ENCODE measurements at places on chromosomes 7 and 10. TPM values are rescaled to one million over a fixed set of nuclear protein-coding genes. Genes with fewer than 3 reads are reported as not detected.

TET1 gene
- total RNA-seq, result 20.4 TPM

PLXDC2 gene
- total RNA-seq, result 33.2 TPM

CLCN1 gene
- total RNA-seq, result not detected

DNA sequence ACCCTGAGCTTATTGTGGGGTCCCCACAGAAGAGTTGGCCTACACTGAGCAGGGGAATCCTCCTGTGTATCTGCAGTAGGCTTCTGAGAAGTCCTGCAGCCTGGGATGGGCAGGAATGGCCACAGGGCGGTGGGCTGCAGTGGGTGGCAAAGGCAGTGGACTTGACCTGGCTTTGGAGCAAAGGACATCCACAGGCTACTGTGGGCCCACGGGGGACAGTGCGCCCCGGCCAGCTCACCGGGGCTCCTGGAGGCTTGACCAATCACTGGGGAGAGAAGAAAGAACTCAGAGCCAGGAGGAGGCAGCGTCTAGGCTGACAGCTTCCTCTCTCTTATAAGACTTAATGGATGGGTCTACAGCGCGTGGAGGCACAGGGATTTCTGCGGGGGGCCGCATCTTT lies 488.8 kb upstream of the MGMT start:
- no peaks in the 10 kb centered on the region for H3K36me3 ChIP-seq
- H3K4me3 ChIP-seq, result no peak overlapping the region
- no peaks in the 10 kb centered on the region for H3K4me1 ChIP-seq
- H3K27me3 ChIP-seq, result no peaks in the 10 kb centered on the region
- no peak for DNase-seq

GRCh38 chr10:94098896-94099295 lies 105.2 kb downstream of the PLCE1 start:
- no peak overlapping the region for H3K27ac ChIP-seq
- H3K36me3 ChIP-seq, result no peaks in the 10 kb centered on the region
- no peak for DNase-seq
- no peak overlapping the region for H3K4me3 ChIP-seq

BMPER gene
- total RNA-seq, result 0.50 TPM

DNA sequence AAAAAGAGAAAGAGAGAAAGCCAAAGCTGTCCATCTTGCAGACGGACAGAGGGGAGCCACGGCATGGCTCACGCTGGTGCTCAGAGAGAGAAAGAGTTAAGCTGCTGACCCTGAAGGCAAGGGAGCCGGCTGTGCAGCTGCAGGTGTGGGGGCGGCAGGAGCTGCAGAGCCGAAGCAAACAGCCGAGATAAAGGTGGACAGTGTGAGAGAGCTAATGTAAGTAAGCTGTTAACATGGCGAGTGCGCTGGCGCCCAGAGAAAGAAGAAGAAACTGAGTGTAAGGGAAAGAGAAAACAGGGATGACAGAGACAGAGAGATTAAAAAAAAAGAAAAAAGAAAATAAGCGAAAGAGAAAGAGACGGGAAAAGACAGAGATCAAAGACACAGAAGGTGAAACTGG lies 18.2 kb downstream of the COL17A1 start:
- H3K36me3 ChIP-seq, result no peaks in the 10 kb centered on the region
- H3K4me1 ChIP-seq, result no peaks in the 10 kb centered on the region
- H3K27me3 ChIP-seq, result peaks cover 61% of the 10 kb centered on the region
- H3K4me3 ChIP-seq, result no peak overlapping the region
- no peak overlapping the region for H3K27ac ChIP-seq
- no peak for DNase-seq

TMEM120A gene
- total RNA-seq, result 36.3 TPM

GRCh38 chr10:87000491-87000890 lies 19.6 kb upstream of the FAM25A start:
- no peaks in the 10 kb centered on the region for H3K27me3 ChIP-seq
- H3K36me3 ChIP-seq, result no peaks in the 10 kb centered on the region
- H3K27ac ChIP-seq, result no peak overlapping the region
- peaks cover 8% of the 10 kb centered on the region for H3K4me1 ChIP-seq

DNA sequence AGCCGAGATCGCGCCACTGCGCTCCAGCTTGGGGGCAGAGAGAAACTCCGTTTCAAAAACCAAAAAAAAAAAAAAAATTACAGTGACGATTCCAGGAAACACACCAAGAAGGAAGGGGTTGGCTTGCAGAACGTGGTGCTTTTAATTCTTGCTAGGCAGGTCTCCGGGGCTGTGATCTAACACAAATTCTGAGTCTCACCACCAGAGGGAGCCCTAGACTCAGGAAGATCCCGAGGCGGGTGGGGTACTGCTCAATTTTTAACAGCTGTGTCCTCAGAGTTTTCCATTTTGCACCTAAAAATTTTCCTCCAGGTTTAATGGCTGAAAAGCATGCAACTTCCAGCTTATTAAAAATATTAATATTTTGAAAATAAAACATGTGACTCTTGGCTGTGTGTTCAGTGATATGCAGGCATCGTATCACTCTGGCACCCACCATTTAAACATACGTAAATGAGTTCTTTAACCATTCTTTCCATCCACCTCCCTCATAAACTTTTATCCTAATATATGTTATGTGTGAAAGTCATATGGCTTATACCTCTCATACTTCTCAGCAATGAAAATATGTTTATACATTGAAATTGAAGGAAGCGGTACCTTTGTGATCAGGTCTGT lies 26.5 kb upstream of the NUB1 start:
- no peaks in the 10 kb centered on the region for H3K4me1 ChIP-seq
- peak; percentile 88 for DNase-seq
- peaks cover 18% of the 10 kb centered on the region for H3K27me3 ChIP-seq
- no peak overlapping the region for H3K4me3 ChIP-seq
- no peak overlapping the region for H3K27ac ChIP-seq

GRCh38 chr10:21625623-21626229 lies 91.7 kb downstream of the MLLT10 start:
- H3K27ac ChIP-seq, result no peak overlapping the region
- H3K27me3 ChIP-seq, result no peaks in the 10 kb centered on the region
- H3K4me3 ChIP-seq, result no peak overlapping the region
- peaks cover 3% of the 10 kb centered on the region for H3K4me1 ChIP-seq
- DNase-seq, result no peak

- H3K36me3 ChIP-seq, result peaks cover 37% of the 10 kb centered on the region
- no peak overlapping the region for H3K27ac ChIP-seq
- no peak for DNase-seq
- no peak overlapping the region for H3K4me3 ChIP-seq
- H3K4me1 ChIP-seq, result no peaks in the 10 kb centered on the region
- H3K27me3 ChIP-seq, result no peaks in the 10 kb centered on the region
Measured at GRCh38 chr7:151131224-151131591, 36.3 kb downstream of the GBX1 start.

DNA sequence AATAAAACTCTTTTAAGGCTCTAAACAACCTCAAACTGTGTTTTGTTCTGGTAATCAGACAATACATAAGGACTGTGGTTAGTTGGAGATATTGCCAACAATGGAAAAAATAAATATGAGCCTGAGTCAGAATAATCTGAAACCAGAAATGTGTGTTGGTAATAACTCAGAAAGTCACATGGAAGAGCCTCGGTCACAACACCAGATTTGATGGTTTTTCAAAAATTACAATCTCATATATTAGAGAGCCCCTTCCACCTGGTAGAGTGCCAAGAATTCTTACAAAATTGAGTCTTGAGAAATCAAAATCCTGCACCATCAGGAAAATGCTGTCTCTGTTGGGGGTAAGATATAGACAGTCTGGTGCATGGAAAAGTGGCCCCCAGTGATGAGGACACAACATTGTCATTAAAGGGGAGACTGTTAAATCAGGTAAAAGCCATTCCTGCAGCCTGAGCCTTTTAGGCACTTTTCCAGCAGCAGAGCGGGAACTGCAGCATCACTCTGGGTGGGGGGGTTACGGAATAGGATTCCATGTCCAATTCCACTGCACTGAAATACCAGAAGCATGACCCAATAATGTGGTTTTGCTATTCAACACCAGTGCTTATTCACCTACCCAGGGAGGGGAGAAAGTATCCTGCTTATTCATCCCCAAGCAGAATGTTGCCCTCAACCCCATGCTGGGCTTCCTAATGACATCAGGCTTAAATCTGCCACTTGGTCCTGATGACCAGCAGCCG lies 9.5 kb upstream of the ADAM12 start:
- no peaks in the 10 kb centered on the region for H3K36me3 ChIP-seq
- no peak overlapping the region for H3K4me3 ChIP-seq
- no peak for DNase-seq
- H3K4me1 ChIP-seq, result peaks cover 21% of the 10 kb centered on the region
- no peaks in the 10 kb centered on the region for H3K27me3 ChIP-seq
- peak overlapping the region; percentile 81 for H3K27ac ChIP-seq

- H3K4me1 ChIP-seq, result peaks cover 9% of the 10 kb centered on the region
- H3K27ac ChIP-seq, result no peak overlapping the region
- no peaks in the 10 kb centered on the region for H3K27me3 ChIP-seq
- H3K36me3 ChIP-seq, result no peaks in the 10 kb centered on the region
- no peak overlapping the region for H3K4me3 ChIP-seq
Measured at GRCh38 chr10:20745556-20746375, 151.3 kb downstream of the NEBL start.

Measured in osteocyte (in vitro differentiated cells).